ENCODE measurements at places on chromosomes 11 and 22.

- DNase-seq: peak; percentile 60
Observed at GRCh38 chr22:39405346-39406085, 5.9 kb downstream of the TAB1 start.

DNA sequence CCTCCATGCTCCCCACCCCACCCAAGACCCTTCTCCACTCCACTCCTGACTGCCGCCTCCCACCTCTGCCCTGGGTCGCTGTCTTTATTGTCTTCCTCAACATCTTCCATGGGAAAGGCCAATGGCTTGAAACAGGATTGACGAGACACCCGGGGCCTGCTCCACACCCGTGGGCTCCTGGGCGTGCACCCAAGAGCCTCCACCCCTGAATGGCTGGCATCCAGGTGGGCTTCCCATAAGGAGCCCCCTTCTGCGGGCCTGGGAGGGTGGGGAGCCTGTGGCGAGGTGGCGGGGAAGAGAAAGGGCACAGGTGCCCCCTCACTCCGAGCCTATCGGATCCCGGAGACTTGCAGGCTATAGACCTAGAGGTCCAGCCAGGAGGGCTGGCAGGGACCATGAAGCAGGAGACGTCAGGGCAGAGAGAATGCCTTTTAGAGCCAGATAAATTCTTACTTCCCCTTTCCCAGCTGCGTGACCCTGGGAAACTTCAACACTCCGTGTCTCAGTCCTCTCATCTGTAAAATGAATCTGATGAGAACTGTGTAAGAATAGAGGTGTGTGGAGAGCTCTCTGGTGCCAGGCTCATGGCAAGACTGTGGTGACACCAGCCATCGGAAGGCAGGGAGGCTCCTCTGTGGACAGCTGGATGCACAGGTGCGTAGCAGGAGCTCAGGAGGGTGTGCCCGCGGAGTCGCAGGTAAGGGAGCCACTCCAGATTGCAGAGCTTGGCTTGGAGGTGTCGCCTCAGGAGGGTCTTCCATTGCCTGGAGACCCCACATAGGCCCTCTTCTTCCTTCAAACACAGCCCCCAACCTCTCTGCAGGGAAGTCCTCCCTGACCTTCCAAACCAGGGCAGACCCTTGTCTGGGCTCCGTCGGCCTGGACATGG is 53.9 kb downstream of the SMIM38 start:
- DNase-seq: no peak

DNA sequence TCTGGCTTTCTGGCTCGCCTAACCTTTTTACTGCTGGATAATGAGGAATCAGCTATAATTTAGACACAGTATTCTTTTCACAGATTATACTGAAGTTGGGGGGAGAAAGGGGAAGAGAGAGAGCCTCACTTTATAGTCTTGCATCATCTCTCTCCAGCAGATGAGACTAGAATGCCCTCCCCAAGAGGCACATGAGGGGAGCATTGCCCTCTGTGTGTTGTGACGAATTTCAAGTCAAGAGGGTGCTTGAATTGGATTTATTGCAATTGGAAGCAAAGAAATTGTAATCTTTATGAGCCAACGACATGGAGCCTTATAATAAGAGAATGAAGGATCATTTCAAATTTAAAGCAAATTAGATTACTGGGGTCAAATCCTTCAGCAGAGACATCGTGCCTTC is 17.6 kb upstream of the CADM1 start:
- DNase-seq: no peak

- DNase-seq: no peak
Observed at GRCh38 chr11:19320827-19321226, 80.1 kb upstream of the E2F8 start.

DNA sequence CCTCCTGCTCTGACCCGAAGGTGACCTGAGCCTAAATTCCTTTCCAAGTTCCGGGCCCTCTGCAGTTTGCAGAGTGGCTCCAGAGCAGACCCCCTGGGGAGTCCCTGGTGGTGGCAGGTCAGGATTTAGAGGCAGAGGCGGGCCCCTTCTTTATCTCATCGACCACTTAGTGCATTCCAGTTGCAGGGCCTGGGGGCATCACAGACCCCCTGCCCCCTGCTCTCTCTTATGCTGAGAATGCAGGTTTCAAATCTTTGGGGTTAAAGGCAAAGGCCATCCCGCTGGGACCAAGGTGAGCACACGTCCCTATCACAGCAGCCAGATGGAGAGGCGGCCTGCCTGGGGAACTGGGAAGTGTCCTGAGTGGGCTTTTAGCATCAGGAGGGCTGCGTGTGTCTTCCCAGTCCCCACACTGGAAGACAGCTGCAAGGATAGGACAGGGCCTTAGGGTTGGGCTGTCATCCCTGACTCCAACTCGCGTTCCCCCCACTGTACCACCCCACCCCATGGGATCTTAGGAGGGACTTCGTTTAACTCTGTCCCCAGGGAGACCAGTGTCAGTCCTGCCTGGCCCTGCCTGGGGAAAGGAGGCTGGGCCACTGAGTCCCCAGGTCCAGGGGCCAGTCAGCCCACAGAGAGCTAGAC is 11.3 kb downstream of the DERL3 start:
- no peak for DNase-seq

- no peak for DNase-seq
Observed at GRCh38 chr11:111936040-111936540, 1.1 kb upstream of the DIXDC1 start.

GRCh38 chr11:69890476-69890875 is 71.3 kb upstream of the FGF3 start:
- DNase-seq: no peak

- DNase-seq: no peak
Observed at GRCh38 chr22:20118300-20119020, 1.4 kb upstream of the TRMT2A start.

DNA sequence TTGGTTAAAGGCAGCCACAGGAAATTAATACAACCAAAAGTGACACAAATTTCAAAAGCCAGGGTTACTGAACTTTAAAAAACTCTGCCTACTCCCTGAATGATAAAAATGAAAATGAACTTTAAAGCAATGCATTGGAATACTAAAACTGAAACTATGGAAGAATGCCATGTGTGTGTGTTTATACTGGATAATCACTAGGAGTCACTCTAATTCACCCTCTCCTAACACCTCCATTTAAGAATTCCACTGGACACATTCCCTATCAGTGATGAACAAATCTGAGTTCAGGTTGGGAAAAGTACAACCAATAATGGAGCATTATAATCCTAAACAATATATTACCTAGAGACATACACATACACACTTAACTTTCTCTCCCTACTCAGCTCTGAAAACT is 27.5 kb upstream of the PLAAT3 start:
- no peak for DNase-seq

DNA sequence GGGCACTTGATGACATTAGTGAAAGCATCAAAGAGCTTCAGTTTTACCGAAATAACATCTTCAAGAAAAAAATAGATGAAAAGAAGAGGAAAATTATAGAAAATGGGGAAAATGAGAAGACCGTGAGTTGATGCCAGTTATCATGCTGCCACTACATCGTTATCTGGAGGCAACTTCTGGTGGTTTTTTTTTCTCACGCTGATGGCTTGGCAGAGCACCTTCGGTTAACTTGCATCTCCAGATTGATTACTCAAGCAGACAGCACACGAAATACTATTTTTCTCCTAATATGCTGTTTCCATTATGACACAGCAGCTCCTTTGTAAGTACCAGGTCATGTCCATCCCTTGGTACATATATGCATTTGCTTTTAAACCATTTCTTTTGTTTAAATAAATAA is 10.6 kb downstream of the REXO2 start:
- DNase-seq: no peak

DNA sequence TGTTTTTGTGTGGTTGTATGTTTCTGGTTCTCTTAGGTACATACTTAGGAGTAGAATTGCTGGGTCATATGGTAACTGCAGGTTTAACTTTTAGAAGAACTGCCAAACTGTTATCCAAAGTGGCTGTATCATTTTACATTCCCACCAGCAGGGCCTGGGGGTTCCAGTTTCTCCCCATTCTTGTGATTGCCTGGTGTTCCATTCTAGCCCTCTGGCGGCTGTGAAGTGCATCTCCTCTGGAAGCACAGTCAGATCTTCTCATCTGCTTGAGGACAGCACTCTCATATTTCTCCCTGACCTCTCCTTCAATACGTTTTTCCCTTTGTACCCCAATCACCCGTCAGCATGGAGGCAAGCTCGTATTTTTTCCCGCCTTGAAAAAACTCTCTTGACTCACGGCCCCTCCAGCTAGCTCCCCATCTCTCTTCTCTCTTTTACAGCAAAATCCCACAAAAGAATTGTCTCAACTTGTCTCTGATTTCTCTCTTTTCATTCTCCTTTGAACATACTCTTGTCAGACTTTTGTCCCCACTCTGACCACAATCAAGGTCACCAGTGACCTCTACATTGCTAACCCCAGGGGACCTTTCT is 56.8 kb upstream of the THY1 start:
- DNase-seq: no peak

DNA sequence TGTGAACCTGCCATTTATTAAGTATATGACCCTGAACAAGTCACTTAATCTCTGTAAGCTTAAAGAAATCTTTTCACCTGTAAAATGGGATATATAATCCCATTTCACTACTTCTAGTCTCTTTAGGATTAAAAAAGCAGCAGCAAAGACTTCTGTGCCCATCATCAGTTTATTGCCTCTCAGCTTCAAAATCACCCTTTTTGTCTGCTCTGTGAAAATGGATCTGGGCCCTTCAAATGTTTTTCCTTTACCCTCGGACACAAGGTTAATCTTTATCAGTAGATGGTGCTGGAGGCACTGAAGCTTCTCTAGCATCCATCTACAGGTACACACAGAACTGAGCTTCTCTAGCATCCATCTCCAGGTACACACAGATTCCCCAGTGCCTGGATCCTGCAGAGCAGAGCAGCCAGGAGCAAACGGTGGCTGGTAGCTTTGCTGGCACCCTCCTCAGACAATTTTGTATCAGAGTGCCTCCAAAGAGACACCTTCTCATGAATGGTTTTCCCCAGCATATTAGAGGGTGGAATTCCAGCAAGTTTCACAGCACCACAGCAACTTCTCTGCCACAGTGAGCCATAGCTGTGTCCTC is 56.8 kb downstream of the CADM1 start:
- no peak for DNase-seq

GRCh38 chr11:16404781-16405285 is 48.5 kb upstream of the SOX6 start:
- DNase-seq: no peak

DNA sequence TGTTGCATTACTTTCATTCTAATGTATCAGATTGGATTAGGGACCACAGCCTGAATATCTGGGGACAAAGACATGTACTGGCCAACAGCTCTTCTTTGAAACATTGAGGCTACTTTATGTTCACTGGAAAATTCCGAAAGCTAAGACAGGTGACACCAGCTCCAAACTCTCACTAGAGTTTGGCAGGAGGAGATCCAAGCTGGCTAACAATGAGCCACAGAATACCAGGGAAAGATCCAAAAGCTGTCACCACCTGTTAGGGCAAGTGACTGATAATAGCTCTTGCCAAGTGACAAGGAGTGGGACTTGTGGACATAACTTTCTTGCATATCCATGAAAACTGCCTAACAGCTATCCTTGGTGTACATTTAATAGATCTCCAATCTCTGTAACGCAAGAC is 333.3 kb downstream of the TTC28 start:
- no peak for DNase-seq
